ENCODE measurements at places on chromosomes 3 and 15.

- no peak for DNase-seq
These were observed 18.1 kb downstream of the MAPKAPK3 start for GRCh38 chr3:50635066-50635465.

- no peak for DNase-seq
These were observed 144.3 kb upstream of the ADAMTS9 start for GRCh38 chr3:64832098-64832497.

DNA sequence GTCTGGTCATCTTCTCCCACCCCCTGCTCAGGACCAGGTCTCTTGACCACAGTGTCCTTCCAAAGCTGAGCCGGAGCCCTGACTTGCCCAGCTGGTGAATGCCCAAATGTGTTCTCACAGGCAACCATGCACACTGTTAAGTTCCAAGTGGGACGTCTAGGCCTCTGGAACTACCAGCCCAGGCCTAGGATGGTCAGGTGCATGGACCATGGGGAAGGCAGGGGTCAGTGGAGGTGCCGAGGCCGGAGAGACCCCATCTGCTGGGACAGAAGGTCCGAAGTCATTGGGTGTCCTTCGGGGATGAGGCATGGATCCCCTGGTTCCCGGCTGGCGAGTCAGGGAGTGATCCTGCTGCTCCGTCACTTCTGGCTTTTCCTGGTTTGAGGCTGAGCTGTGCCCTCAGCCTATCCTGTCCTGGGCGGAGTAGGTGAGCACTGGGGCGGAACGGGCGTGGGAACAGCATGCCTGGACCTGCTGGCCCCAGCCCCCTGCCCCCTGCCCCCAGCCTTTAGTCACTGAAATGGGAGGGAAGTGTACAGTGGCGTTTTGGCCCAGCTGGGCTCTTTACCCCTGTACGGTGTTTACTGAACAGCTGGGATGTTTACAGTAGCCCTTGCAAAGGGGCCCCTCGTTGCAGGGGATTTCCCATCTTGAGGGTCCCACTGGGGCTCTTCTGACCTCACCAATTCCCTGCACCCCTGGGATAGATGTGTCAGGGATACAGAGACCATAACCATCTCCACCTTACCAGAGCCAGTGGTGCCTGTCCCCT, 12.1 kb downstream of the SEMA3F start:
- DNase-seq = peak; percentile 86

GRCh38 chr3:13198264-13198879, 125.1 kb upstream of the IQSEC1 start:
- DNase-seq = no peak

DNA sequence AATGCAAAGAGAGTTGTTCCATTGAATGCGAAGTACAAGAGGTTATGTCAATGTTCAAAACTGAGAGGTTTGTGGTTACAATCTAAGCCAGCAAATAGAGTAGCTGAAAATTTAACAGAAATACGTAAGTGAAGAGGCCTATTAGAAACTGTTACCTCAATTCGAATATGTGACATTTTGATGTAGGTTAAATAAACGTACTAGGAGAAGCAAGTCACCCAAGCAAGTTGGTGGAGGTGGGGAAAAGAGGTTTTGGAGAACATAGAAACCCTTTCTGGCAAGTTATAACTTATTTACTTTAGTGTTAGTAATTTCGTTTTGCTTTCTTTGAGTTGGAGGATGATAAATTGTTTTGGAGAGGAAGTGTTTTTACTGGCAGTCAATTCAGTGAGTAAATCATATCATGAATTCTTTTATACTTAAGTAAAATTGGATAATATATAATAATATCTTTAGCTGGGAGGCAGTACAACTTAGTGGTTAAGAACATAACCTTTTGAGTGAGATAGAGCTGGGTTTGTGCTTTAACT, 91.2 kb upstream of the NAALADL2 start:
- no peak for DNase-seq

DNA sequence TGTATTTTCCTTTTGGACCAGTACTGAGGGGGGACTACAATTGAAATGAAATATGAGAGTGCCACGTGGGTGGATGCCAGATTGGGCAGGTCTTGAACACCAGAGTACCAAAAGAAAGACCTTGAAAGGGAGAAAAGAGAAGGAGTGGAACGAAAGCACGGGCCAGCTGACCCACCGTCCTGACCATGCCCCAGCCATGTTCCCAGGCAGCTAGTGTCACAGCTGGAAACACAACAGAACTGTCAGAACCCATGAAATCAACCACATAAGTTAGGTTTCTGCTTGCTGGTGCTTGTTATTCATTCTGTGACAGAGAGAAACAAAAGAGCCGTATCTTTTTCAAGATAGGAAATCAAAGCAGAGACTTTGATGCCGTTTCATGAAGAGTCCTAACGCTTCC, 268.8 kb downstream of the MEX3B start:
- no peak for DNase-seq

- no peak for DNase-seq
These were observed 50.8 kb downstream of the ZNF148 start for GRCh38 chr3:125324341-125324740.

GRCh38 chr3:54967731-54968161, 39.9 kb upstream of the LRTM1 start:
- DNase-seq = no peak

DNA sequence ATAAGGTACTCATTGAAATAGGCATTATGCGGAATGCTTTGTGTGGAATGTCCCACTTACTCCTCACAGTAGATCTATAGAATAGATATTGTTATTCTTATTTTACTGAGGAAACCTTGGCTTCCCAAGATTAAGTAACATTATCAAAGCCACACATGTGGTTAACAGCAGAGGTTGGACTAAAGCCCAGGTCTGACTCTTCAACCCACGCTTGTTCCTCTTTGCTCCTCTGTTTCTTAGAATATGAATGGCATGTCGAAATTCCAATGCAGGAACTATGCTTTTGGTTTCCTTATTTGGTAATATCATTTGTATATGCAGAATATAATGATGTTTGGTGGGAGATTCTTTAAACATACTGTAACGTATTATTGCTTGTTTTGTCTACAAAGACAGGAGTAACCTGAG, 818.8 kb upstream of the LMCD1 start:
- no peak for DNase-seq

- no peak for DNase-seq
These were observed 470.4 kb upstream of the ROBO1 start for GRCh38 chr3:80238152-80238551.

DNA sequence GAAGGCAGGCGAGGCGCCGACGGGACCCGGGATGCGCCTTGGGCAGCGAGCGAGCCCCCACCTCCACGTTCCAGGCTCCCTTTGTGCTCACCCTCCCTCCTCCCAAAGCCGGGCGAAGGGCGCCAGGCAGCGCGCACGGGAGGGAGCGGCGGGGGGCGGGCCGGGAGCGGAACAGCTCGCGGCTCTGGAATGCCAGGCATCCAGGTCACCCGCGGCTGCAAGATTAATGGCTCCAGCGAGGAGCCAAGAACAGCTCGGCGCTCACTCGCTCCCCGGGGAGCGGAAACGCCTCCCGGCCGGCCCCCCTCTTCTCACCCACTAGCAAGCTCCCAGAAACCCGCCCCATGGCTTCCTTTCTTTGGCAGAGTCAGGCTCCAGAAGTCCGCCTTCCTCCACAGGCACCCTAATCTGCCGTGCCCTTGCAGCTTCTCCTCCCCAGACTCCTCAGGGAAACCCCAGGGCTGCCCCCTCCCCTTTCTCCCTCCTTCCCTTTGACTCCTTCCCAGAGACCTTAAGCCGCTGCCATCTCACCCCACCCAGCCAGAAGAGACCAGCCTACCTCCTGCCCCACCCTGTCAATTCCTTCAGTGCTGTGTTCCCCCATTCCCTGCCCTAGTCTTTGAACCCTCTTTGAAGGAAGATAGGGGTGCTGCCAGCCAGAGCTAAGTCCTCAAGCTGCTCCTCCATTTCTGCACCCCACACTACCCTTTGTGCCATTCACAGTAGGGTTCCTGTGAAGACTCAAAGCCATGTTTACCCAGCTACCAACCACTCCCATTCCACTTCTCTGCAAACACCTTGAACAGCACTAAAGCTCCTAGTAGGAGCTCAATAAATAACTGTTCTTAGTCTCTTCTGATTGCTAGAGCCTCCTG, 9.9 kb downstream of the AMOTL2 start:
- peak; percentile 96 for DNase-seq

- DNase-seq = no peak
These were observed 88.4 kb downstream of the PYDC2 start for GRCh38 chr3:191549357-191549756.

DNA sequence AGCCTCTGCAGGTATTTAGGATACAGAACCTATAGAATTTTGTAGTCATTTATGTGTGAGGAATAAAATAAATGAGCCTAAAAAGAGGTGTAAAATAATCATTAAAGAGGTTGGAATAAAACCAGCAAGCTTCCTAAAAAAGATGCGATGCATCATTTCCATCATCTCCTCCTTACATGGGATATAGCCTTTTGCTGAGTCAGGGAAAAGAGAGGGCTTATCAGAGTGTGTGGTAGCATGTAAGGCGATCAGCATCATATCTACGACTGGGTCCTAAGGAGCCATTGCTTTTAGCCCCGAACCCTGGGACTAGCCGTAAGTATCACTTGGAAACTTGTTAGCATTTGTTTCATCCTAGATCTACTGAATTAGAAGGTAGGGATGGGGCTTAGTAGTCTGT, 94.9 kb downstream of the DTWD1 start:
- no peak for DNase-seq

DNA sequence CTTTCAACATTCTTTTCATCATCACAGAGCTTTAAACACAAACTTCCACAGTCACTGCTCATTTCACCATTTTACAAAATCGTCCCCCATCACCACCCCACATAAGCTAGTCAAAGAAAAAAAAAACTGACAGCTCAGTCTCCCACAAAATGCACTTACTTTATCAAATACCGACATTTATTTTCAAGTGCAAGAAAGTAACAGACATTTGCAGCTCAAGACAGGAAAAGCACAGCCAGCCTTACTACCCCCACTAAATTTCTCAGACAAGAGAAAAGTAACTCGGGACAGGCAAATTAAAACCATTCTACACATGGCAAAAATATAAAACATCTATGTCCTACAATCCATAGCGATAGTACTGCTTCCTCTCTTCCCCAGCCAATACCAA, 402.4 kb downstream of the SHQ1 start:
- DNase-seq = no peak

- no peak for DNase-seq
These were observed 378.3 kb downstream of the PDCD6IP start for GRCh38 chr3:34176723-34177122.

- peak; percentile 5 for DNase-seq
These were observed 60.3 kb upstream of the TP63 start for GRCh38 chr3:189570916-189571315.

DNA sequence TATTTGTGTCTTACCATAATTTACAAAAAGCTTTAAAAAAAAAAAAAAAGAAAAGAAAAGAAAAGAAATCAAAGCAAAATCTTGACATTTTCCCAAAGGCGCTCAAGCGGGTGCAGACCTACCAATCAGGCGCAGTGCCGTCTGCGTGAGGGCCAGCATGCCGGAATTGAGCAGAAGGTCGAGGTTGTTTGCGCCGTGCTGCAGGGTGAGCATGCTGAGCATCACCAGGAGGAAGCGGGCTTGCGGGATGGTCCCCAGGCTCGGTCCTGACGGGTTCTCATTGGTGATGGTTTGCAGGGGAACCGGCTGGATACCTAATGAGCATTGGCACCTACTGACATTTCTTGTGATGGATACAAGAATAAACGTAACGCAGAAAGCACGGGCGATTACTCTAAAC, 93.9 kb downstream of the HERC2 start:
- no peak for DNase-seq

DNA sequence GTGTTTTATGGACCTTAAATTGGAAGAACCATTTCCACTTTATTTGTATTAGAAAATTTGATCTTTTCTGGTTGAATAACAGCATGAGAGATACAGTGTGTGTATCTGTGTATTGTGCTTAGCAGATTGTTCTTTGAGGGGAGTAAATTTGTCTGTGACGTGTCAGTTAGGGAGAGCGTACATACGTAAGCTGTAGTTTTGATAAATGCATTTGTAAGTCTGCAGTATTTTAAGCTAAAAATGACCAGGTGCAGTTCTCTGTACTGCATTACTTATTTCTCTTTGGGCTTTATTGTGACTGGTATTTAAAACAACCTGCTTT, 264.8 kb downstream of the ROBO2 start:
- DNase-seq = no peak

DNA sequence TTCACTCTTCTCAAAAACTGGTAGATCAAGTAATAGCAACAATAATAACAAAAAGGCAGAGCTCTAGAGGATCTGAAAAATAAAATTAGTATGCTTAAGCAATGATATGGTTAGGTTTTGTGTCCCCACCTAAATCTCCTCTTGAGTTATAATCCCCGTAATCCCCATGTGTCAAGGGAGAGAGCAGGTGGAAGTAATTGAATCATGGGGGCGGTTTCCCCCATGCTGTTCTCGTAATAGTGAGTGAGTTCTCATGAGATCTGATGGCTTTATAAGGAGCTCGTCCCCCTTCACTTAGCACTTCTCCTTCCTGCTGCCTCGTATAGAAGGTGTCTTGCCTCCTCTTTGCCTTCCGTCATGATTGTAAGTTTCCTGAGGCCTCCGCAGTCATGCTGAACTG, 60.2 kb upstream of the ABHD2 start:
- DNase-seq = no peak

GRCh38 chr3:50873376-50874157, 198.8 kb downstream of the DOCK3 start:
- no peak for DNase-seq

GRCh38 chr3:182092662-182093262, 381.0 kb downstream of the SOX2 start:
- peak; percentile 43 for DNase-seq

GRCh38 chr3:83002869-83003445, 1241.5 kb upstream of the GBE1 start:
- no peak for DNase-seq

GRCh38 chr3:197994736-197995135, 34.7 kb downstream of the LMLN start:
- DNase-seq = no peak

GRCh38 chr3:37145611-37146010, 28.8 kb downstream of the LRRFIP2 start:
- DNase-seq = no peak

- no peak for DNase-seq
These were observed 168.6 kb downstream of the KLF13 start for GRCh38 chr15:31495281-31495680.

- DNase-seq = no peak
These were observed 334.7 kb downstream of the FHIT start for GRCh38 chr3:60916546-60916945.

DNA sequence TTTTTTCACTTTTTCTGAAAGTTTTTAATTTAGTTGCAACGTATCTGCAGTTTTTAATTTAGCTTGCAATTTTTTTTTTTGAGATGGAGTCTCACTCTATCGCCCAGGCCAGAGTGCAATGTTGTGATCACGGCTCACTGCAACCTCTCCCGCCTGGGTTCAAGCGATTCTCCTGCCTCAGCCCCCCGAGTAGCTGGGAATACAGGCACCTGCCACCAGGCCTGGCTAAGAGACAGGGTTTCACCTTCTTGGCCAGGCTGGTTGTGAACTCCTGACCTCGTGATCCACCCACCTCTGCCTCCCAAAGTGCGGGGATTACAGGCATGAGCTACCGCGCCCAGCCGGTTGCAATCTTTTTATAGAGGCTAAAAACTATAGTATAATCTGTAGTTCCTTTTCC, 142.9 kb upstream of the ALCAM start:
- no peak for DNase-seq

- no peak for DNase-seq
These were observed 116.5 kb upstream of the SLC2A2 start for GRCh38 chr3:171142985-171143384.
